H1 (cell line): ENCODE measurements at places on chromosomes 6 and 20.
A peak's percentile ranks its signal among the peaks of the same experiment; 100 is the strongest.

DNA sequence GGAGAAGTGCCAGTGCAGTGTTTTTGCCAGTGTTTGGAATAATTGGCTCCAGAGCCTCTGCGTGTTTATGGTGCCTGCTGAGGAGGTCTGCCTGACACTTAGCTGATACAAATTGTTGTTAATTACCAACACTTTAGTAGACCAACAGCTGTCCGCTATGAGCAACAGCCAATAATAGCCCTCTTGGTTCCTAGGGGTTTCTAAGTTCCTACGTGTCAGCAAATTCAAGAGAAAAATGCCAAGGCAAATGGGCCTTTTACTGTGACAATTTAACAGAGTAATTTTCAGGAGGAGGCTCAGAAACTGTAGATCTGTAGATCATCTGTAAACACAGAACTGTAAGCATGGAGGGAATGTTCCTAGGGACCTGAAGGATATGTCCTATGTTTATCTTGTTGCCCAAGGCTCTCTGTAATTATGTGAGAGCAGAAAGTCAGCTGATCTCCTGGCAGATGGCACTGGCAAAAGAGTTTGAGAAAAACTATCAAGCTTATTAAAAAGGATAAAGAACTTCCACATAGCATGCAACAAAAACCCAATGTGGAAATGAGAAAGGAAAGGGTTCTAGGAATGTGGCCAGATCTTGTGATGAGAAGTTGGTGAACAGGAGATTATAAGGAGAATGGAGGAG lies 157.7 kb downstream of the GJA1 start:
- DNase-seq, result no peak

GRCh38 chr6:8149350-8149749 lies 47.0 kb upstream of the EEF1E1 start:
- DNase-seq, result no peak

- no peak for DNase-seq
Measured at GRCh38 chr6:149696901-149697300, 21.0 kb downstream of the LATS1 start.

- no peak for DNase-seq
Measured at GRCh38 chr20:61960836-61961235, 104.8 kb downstream of the TAF4 start.

GRCh38 chr6:35360349-35361138 lies 18.2 kb downstream of the PPARD start:
- peak; percentile 38 for DNase-seq

DNA sequence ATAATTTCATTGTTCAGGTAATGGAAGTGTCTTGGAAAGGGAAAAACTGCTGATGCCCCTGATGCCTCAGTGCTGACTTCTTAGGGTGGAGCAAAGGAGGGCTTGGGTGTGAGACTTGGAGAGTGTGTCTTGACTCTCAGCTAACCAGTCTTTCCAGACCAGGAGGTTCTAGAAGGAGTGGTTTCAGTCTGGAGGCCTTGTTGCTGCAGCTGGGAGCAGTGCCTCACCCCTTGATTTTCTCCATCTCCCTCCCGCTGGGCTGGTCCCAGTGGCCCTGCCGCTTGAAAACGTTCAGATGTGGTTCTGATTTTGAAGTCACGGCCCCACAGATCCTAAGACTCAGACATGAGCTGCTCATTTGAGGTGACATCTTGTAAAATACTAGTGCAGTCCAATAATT lies 5.4 kb downstream of the DSP start:
- no peak for DNase-seq
